ENCODE measurements at places on chromosomes 5 and 9.

DNA sequence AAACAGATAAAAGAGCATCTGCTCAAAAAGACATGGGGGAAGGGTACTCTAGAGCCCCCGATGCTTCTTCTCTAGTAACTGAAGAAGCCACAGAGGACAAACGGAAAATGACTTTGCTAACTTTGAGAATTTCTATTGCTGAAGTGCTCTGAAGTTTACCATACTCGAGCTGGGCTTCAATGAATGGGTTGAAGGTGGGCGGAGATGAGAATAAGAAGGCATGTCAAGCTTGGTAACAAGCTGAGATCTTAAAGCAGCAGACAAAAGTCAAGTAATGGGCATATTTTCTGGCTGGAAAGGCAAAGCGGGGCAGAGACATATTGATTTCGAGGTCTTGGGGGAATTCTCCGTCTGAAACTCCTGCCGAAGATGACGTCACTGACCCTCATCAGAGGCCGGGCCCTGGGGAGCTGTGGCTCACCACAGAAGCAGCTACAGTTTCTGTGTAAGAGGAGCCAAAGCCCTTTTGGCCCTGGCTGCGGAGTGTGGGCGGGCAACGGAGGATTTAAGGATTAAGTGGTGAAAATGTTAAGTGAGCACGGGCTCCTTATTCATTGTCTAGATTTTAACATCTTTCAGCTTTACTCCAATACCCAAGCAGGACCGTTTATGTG lies 115.8 kb upstream of the SLIT3 start:
- DNase-seq, result peak; percentile 94

GRCh38 chr9:16368237-16369087 lies 502.0 kb downstream of the BNC2 start:
- peak; percentile 29 for DNase-seq

GRCh38 chr5:137279521-137280231 lies 219.4 kb downstream of the SPOCK1 start:
- DNase-seq, result no peak

- DNase-seq, result no peak
These were observed 48.0 kb upstream of the SPINK14 start for GRCh38 chr5:148120317-148120716.
